ENCODE measurements at places on chromosomes 1 and 21.

GRCh38 chr1:23395154-23395724 lies 25.6 kb upstream of the ZNF436 start:
- DNase-seq = no peak

- no peak for DNase-seq
These were observed 935.2 kb downstream of the PLA2G4A start for GRCh38 chr1:187763976-187764375.

DNA sequence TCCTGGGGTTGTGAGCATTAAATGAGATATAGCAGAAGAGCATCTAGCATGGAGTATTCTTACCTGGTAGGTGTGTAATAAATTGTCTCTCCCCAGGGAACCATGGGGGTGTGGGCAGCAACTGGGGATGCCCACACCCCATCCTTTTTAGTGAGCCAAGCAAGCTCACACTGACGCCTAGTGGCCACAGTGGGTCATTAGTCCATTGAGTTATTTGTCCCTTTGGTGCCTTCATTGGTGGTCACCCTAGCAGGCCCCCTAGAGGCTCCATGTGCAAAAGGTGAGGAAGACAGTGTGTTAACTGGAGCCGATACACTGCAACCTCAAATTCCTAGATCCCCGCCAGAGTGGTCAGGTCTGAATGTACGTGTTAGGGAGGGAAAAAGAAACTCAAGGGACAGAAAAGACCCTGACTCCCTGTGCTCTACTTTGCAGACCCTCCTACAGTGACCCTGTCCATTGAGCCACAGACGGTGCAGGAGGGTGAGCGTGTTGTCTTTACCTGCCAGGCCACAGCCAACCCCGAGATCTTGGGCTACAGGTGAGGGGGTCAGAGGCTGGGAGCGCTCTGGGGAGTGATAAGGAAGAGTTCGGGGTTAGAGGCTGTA lies 93.3 kb upstream of the CD1D start:
- no peak for DNase-seq

DNA sequence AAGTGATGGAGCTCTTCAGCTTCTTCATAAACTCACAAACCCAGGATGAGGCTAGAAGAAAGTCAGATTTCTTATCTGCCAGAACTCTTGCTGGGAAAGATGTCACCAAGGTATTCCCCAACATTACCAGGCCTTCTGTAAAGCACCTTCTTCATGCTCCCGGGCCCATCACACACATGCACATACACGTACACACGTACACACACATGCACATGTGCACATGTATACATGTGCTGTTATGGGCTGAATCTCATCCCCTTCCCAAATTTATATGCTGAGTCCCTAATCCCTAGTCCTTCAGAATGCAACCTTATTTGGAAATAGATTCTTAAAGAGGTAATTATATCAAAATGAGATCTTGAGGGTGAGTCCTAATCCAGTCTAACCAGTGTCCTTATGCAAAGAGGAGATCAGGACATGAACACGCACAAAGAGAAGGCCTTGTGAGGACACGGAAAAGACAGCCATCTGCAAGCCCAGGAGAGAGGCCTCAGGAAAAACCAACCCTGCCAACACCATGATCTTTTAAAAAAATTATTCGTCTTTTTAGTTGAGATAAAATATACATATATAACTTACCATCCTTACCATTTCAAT lies 76.4 kb upstream of the LYST start:
- no peak for DNase-seq

DNA sequence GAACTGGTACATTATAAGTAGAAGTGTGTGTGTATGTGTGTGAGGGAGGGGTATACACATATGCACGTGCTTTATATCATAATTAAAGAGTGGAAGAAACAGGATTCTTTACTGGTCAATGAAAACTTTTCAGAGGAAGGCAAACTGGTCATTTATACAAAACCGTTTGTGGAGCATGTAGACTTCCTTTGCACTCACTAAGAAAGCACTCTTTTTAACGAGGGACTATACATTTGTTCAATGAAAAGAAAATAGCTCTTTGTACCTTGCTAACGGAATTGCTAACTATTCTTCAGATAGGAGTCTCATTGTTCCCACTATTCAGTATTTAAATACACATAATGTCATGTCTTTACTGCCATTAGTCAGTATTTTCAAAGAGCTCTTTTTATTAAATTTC lies 219.3 kb downstream of the ST6GALNAC3 start:
- DNase-seq = no peak

- DNase-seq = no peak
These were observed 340.9 kb downstream of the MATN1 start for GRCh38 chr1:30382496-30382895.

- DNase-seq = no peak
These were observed 98.8 kb upstream of the DUSP10 start for GRCh38 chr1:221840511-221841243.

GRCh38 chr1:95572962-95573361 lies 339.0 kb downstream of the RWDD3 start:
- no peak for DNase-seq

DNA sequence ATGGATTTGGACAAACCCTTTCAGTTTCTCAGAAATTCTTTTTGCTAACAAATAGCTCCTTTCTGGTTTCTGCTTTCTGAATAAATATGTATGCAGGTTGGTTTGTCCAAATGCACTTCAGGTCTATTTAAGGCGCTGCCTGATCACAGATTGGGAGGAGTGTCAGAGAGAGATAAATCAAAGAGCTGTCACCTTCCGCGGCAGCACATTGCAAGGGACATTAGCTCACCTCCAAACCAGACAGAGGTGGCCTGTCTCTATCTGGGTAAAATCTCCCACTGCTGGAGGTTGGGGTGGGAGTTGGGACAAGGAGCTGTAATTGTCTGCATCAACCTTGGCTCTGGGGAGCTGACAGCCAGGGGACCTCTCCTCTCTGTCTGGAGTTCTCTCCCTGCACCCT lies 25.2 kb downstream of the PRAMEF20 start:
- DNase-seq = no peak

DNA sequence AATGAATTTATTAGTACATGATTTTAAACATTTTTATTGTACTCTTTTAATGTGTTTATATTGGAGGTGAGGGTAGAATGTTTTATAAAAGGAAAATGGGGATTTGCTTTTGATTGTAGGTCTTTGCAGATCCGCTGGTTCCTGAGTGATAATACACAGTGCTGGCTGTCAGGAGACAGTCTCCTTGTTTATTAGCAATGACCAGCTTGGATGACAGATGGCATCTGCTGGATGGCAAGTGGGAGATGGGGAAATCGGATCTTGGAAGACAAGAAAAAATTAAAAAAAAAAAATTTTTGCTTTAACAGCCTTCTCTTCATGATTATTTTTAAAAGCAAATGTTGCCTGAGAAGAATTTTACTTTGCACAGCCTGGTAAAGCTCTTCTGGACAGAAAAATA lies 4.4 kb upstream of the PHTF1 start:
- DNase-seq = no peak

DNA sequence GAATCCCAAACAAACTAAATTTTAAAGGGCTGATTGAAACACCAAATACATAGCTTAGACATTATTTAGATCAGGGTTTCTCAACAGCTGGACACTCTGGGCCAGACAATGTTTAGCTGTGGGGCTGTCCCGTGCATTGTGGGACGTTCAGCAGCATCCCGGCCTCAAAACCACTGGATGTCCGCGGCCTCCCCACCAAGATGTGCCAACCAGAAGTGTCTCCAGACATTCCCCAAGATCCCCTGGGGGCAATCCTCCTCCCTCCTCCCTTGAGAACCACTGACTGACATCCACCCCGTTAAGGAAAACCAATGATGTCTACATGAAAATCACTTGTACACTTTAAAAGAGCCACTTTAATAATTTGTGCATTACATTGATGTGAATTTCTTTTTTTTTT lies 38.4 kb downstream of the CLSTN1 start:
- no peak for DNase-seq

DNA sequence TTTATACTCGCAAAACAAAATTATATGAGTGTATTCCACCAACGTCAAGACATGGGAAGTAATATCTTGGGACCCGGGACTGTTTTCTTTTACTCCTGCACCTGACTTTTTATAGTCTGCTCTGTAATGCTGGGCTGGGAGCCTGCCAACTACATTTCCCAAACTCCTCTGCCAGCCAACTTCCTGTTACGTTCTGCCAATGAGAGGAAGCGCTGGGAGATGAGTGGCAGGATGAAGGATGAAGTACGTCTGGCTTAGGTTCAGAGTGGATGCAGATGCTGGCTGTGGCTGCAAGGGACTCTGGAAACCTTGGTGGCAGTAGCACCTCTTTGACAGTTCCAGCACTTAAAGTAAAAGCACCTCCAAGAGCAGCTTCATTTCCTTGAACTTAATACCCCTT lies 59.6 kb downstream of the USP24 start:
- no peak for DNase-seq

DNA sequence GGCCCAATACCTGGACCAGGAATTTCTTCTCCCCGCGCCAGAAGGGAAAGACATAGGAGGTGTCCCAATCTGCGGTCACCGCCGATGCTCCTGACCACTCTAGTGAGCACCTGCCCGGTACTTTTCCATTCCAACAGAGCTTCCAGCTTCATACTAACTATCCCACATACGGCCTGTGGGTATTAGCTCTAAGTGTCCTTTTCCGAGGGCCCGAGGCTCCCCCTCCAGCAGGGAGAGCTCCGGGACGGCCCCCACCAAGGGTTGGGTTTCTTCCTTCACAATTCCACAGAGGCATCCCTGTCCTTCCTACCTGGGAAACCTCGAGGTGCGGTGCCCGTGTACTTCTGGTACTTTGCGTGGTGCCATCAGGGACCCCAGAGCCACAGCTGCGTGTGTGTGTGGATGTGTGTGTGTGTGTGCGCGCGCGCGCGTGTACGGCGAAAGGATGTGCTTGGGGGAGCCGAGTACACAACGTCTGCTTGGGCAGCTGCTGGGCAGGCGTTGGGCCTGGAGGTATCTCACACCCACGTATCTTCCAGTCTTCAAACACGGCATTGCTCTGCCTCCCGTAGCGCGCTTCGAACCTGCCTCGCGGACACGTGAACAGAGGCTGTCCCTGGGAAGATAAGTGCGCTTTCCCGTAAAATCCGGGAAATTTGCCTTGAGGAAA lies 2.4 kb upstream of the SIM2 start:
- DNase-seq = no peak

DNA sequence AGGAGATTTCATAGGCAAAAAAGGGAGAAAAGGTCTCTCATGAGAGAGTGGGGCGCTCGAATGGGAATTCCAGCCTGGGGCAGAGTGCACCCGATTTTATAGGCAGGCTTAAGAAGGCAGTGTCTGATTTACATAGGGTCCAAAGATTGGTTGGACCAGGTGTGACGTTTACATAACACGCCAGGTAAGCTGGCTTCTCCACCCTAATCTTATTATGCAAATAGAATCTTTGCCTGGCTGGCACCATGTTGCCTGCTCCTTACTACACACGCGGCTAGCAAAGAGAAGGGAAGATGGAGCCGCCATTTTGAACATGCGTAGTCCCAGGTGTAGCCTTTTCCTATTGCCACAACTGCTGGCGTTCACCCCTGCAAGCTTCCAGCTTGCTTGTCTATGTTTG lies 103.7 kb downstream of the SLC16A1 start:
- no peak for DNase-seq

GRCh38 chr1:22557341-22557950 lies 5.8 kb upstream of the EPHA8 start:
- no peak for DNase-seq

DNA sequence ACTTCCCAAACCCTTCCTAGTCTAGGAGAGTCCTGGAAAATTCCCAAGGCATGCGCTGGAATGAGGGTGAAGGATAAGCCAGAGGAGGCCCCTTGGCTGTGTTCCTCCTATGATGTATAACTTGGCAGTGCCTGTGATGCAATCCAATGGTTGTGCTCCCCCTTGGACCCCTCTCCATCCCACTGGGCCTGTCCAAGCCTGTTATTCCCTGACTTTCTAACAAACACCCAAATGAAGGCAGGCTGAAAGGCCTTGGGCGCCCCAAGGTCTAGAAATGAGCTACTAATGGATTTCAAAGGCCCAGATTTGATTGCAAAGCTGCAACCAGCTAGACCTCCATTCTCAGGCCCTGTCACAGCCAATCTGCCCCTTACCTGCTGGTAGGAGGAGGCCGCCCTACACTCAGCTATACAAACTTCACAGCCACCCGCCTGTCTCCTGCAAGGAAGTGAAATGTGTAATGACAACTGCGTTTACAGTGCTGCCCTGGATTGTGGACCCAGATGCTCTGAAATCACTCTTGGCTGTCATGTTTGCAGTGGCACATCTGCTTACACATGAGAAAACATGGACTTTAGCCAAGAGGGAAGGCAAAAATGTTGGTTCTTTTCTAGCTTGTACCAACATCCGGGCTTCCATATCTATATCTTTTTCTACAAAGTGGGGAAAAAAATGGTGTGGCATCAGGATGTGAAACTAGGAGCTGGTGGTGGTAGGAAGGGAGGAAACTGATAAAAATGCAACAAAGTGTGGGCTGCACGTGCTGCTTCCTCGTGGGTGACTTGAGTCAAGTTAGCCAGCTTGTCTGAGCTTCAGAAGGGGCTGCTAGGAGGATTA lies 130.4 kb downstream of the TRABD2B start:
- no peak for DNase-seq

DNA sequence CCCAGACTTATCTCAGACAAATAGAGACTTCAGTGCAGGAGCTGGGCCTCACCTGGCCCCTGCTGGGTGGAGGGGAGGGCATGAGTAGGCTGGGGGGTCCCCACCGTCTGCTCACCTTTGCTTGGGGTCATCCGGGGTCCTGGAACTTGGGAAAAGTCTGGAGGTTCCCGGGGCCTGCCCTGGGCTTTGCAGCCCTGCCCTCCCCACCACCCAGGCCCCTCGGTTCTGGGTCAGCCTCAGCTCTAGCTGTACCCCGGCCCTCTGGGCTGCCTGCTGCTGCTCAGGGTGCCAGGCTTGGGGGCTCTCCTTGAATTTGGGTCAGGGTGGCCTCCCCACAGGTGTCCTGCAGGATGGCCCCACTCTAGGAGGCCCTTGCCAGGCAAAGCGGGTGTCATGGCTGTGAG lies 2.4 kb upstream of the TMEM52 start:
- DNase-seq = no peak

GRCh38 chr1:85884372-85885035 lies 176.3 kb upstream of the ZNHIT6 start:
- no peak for DNase-seq

GRCh38 chr1:180241716-180242544 lies 11.9 kb downstream of the LHX4 start:
- DNase-seq = no peak

DNA sequence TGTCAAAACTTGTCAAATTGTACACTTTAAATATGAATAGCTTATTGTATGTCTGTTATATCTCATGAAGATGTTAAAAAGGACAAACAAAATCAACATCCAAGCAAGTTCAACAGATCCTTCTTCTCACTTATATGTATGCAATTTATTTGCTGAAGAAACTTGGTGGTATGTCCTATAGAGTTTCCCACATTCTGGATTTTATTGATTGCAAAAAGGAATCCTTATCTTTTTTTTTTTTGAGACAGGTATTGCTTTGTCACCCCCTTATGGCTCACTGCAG lies 5.6 kb upstream of the RABGAP1L start:
- DNase-seq = no peak

- no peak for DNase-seq
These were observed 8.6 kb upstream of the IL20 start for GRCh38 chr1:206856674-206857464.

DNA sequence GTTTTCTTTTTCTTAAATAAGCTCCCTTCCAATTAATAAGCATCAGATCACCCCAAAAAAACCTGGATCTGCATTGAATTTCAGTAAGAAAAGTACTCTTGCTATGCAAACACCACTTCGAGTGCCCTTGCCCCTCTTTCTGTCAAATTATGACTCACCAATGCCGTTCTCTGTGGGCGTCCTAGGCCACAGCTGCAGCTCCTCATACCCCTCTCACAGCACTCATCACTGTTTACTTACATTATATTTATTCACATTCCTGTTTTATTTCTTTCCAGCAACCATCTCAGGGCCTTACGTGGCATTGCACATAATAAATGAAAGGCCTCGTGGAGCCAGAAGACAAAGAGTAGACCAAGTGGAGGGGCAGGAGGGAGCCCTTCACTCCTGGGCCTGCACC lies 99.1 kb upstream of the CTTNBP2NL start:
- no peak for DNase-seq
